ENCODE measurements at places on chromosomes 5 and 9.

- DNase-seq = no peak
These were observed 67.8 kb downstream of the PSD2 start for GRCh38 chr5:139863361-139863760.

GRCh38 chr5:110087829-110088228 lies 398.1 kb downstream of the MAN2A1 start:
- DNase-seq = no peak

DNA sequence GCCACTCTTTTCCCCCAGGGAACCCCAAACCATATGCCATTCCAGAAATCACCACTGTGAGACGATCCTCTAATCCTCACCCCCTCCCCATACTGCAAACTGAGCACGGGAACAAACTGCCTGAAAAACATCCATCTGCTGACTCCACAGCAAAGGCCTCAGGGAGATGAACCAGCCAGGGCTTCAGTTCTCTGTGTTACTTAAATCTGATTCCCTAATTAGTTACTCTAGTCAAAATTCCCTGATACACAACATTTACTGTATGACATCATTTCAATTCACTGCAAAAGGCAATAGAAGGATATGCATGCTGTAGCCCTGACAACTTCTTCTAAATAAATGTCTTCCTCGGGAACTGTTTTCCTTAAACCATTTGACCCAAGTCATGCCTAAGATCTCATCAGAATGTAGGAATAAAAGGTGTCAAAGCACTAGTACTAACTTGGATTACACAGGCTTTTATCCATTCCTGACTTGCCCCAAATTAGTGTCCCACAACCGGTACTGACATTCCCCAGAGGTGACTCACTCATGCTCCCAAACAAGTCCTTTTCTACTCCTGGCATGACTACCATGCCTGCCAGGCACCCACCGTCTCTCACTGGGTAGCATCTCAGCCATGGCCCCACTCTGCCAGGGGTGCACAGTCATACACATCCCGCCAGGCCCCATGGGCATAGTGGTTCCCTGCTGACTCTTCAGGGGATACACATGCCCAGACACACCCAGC lies 35.0 kb downstream of the MTX3 start:
- DNase-seq = no peak

DNA sequence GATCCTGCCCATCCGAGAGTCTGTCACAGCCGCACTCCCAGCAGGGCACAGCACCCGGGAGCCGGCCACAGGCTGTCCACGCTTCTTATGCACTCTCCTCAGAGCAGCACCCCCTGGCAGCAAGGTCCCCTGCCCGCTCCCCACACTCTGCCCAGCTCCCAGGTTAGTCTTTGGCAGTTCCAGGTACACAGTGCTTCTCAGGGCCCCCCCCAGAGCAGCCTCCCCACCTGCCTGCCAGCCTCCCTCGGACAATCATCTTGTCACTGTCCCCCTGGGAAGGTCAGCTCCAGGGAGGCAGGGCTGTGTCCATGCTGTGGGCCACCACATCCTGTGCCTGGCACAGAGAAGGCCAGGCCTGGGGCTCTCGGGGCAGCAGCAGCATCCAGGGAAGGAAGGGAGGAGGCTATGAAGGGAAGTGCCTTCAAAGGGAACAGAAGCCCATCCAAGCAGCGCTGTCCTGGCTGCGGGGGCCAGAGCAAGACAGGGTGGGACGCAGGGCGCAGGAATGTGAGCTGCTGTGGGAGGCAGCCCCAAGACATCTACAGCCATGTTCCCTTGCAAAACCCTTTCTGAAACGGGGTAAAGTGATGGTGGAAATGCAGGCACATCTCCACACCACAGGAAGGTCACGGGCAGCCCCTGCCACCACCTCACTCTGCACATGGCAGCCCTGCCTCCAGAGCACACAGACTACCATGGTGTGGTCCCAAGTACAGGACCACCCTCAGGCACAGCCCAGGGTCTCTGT lies 68.6 kb upstream of the ADAMTS2 start:
- no peak for DNase-seq

- DNase-seq = no peak
These were observed at the start of gene LCNL1 for GRCh38 chr9:136982232-136983051. LCNL1 (plus strand) TSS chr9:136982993; CDS start chr9:136983587, 594 bp downstream.

DNA sequence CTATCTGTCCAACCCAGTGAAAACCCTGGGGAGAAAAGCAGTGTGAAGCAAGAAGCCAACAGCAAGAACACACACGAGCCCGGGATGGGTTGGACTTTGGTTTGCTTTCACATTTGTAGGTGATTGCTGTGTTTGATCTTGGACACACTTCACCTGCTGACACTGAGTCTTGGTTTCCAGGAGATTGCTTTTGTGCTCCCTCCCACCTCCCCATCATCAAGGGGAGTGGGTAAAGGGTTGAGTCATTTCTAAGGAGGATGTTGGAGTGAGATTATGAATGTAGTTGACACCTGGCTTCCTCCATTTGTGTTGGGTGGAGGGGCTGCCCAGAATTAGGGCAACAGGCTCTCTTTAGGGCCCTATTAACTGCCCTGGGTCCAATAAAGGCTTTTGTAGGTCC lies 37.5 kb downstream of the ANKDD1B start:
- DNase-seq = peak; percentile 43

GRCh38 chr5:25393957-25394356 lies 749.2 kb upstream of the CDH10 start:
- no peak for DNase-seq

DNA sequence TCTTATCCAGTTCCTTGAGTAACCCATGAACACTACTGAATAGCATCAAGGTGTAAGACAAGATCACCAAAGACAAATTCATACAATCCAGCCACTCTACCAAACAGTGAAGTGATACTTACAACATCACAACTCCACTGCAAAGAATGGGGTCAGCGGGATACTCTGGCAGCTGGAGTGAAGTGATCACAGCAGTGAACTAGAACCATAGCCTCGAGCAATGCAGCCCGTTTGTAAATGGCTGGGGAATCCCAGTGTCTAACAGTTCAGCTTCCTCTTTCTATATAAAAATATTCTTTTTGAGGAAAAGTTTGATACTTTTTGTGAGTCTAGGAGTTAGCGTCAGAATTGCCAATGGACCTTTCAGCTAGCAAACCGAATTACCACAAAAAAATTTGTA lies 515.2 kb downstream of the ZNF608 start:
- no peak for DNase-seq

GRCh38 chr9:18675332-18675731 lies 201.4 kb downstream of the ADAMTSL1 start:
- DNase-seq = no peak

DNA sequence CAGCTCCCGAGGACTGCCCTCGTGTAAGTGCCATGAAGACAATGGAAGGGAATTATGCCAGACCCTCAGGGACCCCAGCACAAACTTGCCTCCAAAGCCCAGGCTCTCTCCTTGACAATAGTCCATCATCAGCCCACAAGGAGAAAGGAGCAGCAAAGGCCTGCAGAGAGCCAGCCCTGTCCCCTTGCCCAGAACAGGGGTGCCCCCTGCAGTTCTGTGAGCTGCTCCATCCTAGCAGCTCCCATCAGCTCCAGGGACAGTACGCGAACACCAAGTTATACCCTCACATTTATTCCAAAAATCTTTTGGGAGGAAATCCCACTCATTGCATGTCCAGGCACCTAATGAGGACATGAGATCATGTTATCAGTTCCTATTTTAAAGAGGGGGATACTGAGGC lies 11.1 kb downstream of the BARX1 start:
- no peak for DNase-seq

GRCh38 chr5:137688210-137688840 lies 47.6 kb downstream of the KLHL3 start:
- DNase-seq = no peak

- DNase-seq = no peak
These were observed 207.5 kb upstream of the TBCA start for GRCh38 chr5:77983482-77984199.

DNA sequence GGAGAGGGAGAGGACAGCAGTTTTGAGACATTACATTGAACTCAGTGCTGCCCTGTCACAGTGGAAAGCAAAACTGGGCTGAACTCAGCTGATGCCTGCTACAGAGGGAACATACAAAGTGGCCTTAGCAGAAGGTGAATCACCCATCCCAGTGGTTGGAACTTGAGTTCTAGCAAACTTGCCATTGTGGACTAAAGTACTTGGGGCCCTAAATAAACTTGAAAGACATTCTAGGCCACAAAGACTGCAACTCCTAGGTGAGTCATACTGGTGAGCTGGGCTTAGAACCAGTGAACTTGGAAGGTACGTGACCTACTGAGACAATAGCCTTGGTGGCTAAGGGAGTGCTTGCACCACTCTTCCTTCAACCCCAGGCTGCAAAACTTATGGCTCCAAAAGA lies 155.7 kb upstream of the RIOK2 start:
- no peak for DNase-seq

DNA sequence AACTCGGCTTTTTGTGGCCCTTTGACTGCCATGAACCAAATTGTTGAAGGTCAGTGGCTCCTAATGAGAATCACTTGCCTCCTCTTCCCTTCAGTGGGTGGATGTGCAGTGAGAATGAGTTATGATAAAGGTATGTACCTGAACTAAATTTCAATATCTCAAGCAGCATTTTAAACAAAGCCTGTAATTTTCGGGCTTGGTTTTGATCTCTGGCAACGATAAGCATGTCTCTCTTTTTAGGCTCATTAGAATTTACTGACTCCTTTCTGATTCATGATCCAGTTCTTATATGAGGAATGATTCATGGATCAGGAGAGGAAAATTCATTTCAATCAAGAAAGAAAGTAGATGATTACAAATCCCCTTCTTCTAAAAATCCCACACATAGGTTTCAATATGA lies 305.5 kb downstream of the ARRDC3 start:
- DNase-seq = no peak

GRCh38 chr5:100493996-100494395 lies 41.2 kb upstream of the FAM174A start:
- no peak for DNase-seq

Data from activated CD4-positive, alpha-beta memory T cell treated with anti-CD3 and anti-CD28 coated beads for 36 hours (primary cell).